ENCODE measurements at places on chromosomes 2 and 18.

DNA sequence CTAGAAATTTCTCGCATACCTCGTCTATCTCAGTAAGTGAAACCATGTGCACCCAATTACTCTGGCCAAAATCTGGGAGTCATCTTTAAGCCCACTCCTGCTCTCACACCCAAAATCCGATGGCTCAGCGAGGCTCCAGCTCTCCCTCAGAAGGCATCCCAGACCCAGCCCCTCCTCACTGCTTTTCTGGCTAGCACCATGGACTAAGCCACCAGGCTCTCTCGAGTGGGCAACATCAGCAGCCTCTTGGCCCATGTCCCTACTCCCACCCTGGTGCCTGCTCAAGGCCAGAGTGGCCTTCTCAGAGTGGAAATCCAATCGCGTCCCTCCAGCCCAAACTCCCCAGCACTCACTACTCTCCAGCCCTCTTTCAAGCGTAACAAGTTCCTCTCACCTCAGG lies 27.2 kb downstream of the TNS1 start:
- peaks cover 20% of the 10 kb centered on the region for H3K27me3 ChIP-seq
- peaks cover 15% of the 10 kb centered on the region for H3K4me1 ChIP-seq
- no peak for DNase-seq

DNA sequence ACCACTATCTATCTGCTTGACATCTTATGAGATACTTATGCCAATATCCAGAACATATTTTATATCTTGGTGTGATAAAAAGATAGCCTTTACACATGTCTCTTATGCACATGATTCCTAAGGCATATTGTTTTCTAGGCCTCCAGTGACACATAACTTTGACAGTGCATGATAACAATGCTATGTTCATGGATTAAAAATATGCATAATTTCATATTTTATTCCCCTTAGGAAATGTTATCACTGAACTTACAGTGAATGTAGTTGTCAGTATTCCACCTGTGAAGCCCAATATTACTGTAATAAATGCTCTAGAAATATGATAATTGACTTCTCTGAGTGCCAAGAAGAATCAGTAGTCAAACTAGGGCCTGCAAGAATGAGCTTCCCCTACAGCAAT lies 532.3 kb downstream of the SPAG16 start:
- no peaks in the 10 kb centered on the region for H3K27me3 ChIP-seq
- H3K4me3 ChIP-seq = no peak overlapping the region
- DNase-seq = no peak
- H3K36me3 ChIP-seq = no peaks in the 10 kb centered on the region

DNA sequence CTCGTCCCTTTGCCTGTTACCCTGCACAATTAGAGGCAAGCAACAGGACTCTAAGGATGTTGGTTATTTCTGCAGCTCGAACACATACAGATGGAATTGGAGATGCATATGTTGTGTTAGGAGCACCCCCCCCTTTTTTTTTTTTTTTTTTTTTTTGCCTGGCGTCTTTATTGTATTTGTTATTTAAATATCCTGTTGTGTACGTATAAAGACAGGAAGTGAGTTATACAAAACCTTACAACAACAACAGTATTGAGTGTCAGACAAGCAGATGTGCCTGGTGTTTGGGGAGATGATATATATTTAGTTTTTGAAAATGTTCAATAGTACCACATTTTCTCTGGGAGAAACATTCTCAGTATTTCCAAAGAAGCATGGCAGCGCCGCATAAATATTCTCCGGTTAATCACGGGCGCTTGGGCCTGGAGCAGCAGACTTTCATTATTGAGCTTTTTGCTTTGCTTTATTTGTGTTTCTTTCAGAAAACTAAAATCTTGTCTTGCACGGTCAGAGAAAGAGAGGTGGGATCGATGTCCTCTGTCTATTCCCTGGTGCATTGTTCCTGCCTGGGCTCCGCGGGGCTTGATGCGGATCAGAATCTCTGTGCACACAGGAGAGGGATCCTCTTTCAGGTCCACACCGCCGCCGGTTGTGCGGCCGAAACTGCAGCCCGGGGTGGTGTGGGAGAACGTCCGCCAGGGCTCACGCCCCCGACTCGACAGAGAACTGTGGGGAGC lies 23.2 kb upstream of the ZNF516 start:
- peak overlapping the region; percentile 69 for H3K4me3 ChIP-seq
- H3K27me3 ChIP-seq = peaks cover 4% of the 10 kb centered on the region
- peaks cover 40% of the 10 kb centered on the region for H3K4me1 ChIP-seq
- H3K27ac ChIP-seq = peak overlapping the region; percentile 75
- no peaks in the 10 kb centered on the region for H3K36me3 ChIP-seq
- peak; percentile 74 for DNase-seq

GRCh38 chr2:133885847-133886246 lies 317.6 kb upstream of the NCKAP5 start:
- no peak overlapping the region for H3K27ac ChIP-seq
- no peak for DNase-seq
- H3K27me3 ChIP-seq = no peaks in the 10 kb centered on the region

GRCh38 chr18:35192415-35192814 lies 48.4 kb upstream of the ZNF397 start:
- no peak overlapping the region for H3K27ac ChIP-seq
- peaks cover 49% of the 10 kb centered on the region for H3K4me1 ChIP-seq
- no peaks in the 10 kb centered on the region for H3K36me3 ChIP-seq
- no peak overlapping the region for H3K4me3 ChIP-seq
- no peak for DNase-seq

DNA sequence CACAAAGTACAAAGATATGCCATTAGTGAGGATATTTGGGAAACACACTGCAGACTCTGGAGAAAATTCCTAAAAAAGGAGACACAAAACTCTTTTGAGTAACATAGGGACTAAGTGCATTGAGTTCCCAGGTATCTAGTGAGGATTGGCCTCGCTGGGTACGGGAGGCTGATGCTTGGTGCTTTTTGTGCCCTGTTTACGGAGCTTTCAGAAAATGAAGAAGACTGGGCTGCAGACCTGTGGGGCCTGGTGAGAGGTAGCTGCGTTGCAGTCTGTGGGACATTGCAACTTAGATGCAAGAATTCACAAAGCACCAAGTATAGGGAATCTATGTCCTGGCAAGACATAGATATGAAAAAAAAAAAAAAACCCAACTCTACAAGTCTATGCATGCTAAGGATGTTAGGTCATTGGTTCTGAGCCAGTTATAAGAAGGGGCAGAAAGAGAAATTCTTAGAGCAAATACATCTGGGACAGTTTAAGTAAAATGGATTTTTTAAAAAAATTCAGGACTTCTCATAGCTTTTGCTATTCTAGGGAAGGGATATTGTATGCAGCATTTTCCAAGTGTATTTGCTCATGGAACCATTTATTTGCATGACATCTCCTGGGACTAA lies 156.0 kb downstream of the SLC4A3 start:
- DNase-seq = no peak
- no peak overlapping the region for H3K27ac ChIP-seq
- no peaks in the 10 kb centered on the region for H3K36me3 ChIP-seq
- H3K4me1 ChIP-seq = no peaks in the 10 kb centered on the region
- H3K27me3 ChIP-seq = no peaks in the 10 kb centered on the region

- no peaks in the 10 kb centered on the region for H3K4me1 ChIP-seq
- H3K4me3 ChIP-seq = no peak overlapping the region
- DNase-seq = no peak
- H3K27me3 ChIP-seq = no peaks in the 10 kb centered on the region
Observed at GRCh38 chr2:1567556-1568344, 154.5 kb downstream of the TPO start.

- H3K4me1 ChIP-seq = no peaks in the 10 kb centered on the region
- H3K27ac ChIP-seq = no peak overlapping the region
- H3K27me3 ChIP-seq = no peaks in the 10 kb centered on the region
- H3K36me3 ChIP-seq = no peaks in the 10 kb centered on the region
- H3K4me3 ChIP-seq = no peak overlapping the region
- peak; percentile 42 for DNase-seq
Observed at GRCh38 chr2:172995323-172996244, 80.1 kb upstream of the MAP3K20 start.

GRCh38 chr2:205903549-205904129 lies 182.3 kb downstream of the INO80D start:
- H3K27me3 ChIP-seq = no peaks in the 10 kb centered on the region
- DNase-seq = peak; percentile 79
- no peak overlapping the region for H3K4me3 ChIP-seq
- no peaks in the 10 kb centered on the region for H3K4me1 ChIP-seq

- no peak for DNase-seq
- H3K4me3 ChIP-seq = no peak overlapping the region
- no peaks in the 10 kb centered on the region for H3K4me1 ChIP-seq
- no peaks in the 10 kb centered on the region for H3K36me3 ChIP-seq
- no peaks in the 10 kb centered on the region for H3K27me3 ChIP-seq
- no peak overlapping the region for H3K27ac ChIP-seq
Observed at GRCh38 chr18:76251691-76252090, 243.4 kb downstream of the ZNF516 start.

GRCh38 chr2:223855426-223855825 lies 18.0 kb upstream of the AP1S3 start:
- H3K36me3 ChIP-seq = no peaks in the 10 kb centered on the region
- H3K27ac ChIP-seq = no peak overlapping the region
- no peak overlapping the region for H3K4me3 ChIP-seq
- DNase-seq = no peak

GRCh38 chr2:45137966-45138695 lies 128.9 kb upstream of the SIX2 start:
- H3K36me3 ChIP-seq = no peaks in the 10 kb centered on the region
- H3K4me3 ChIP-seq = no peak overlapping the region
- H3K27me3 ChIP-seq = no peaks in the 10 kb centered on the region
- H3K4me1 ChIP-seq = peaks cover 6% of the 10 kb centered on the region
- H3K27ac ChIP-seq = no peak overlapping the region

- no peaks in the 10 kb centered on the region for H3K36me3 ChIP-seq
- H3K27ac ChIP-seq = no peak overlapping the region
- no peak for DNase-seq
- peaks cover 37% of the 10 kb centered on the region for H3K4me1 ChIP-seq
- no peaks in the 10 kb centered on the region for H3K27me3 ChIP-seq
- no peak overlapping the region for H3K4me3 ChIP-seq
Observed at GRCh38 chr2:62743506-62743905, 38.0 kb downstream of the EHBP1 start.

GRCh38 chr18:5930789-5931188 lies 35.5 kb upstream of the TMEM200C start:
- H3K27ac ChIP-seq = no peak overlapping the region
- H3K4me1 ChIP-seq = no peaks in the 10 kb centered on the region
- no peak for DNase-seq
- no peaks in the 10 kb centered on the region for H3K27me3 ChIP-seq
- H3K36me3 ChIP-seq = no peaks in the 10 kb centered on the region

DNA sequence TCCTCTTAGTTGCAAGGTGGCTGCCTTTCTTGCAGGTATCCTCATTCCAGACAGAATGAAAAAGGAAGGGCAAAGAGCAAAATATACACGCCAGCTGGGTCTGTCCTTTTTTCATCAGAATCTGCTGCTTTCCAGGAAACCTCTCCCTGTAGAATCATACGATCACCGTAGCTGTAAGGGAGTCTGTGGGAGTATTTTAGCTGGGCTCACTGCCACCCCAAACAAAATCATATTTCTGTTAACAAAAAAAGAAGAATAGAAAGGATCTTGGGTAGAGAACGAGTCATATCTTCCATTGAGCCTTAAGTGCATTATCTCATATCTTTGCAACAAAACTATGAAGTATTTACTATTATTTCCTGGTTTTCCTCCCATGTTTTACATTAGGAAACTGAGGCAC lies 15.0 kb upstream of the TANC1 start:
- no peak for DNase-seq
- no peaks in the 10 kb centered on the region for H3K36me3 ChIP-seq
- H3K4me1 ChIP-seq = no peaks in the 10 kb centered on the region
- H3K27me3 ChIP-seq = no peaks in the 10 kb centered on the region

DNA sequence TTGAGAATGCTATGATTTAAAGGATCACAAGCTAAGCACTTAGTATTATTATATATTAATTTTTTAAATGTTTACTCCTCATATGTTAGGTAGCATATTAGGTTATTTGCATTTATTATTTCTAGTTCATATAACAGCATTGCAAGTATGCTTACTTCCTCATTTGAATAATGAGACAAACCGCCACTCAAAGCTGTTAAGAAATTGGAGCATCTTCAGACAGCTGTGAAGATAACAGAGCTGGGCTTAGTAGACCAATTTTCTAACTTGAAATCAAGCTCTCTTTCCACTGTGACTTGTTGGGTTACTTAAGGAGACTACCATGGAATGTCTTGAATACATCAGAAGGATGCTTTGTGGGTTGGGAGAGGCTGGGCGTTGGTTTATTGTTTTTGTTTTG lies 139.3 kb downstream of the ASXL3 start:
- no peak for DNase-seq
- no peaks in the 10 kb centered on the region for H3K36me3 ChIP-seq
- no peaks in the 10 kb centered on the region for H3K4me1 ChIP-seq
- H3K4me3 ChIP-seq = no peak overlapping the region
- H3K27ac ChIP-seq = no peak overlapping the region

DNA sequence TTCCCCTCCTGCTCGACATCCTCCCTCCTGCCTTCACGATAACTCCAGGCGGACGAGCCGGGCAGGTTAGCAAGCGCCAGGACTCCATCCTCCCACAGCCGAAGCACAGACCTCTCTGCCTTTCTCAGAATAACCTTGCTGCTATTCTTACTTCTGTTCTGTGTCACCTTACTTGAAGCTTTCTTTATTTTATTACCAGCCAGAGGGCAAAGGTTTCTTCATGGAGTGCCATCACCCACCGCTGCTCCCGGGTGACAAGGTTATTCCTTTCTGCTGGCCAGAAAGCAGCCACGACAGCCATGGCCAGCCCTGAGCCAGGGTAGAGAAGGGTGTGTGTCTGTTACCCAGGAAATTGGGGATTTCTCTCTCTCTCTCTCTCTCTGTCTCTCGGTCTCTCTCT lies 227.1 kb downstream of the ANAPC1 start:
- no peak overlapping the region for H3K4me3 ChIP-seq
- no peaks in the 10 kb centered on the region for H3K36me3 ChIP-seq
- no peaks in the 10 kb centered on the region for H3K27me3 ChIP-seq
- no peak overlapping the region for H3K27ac ChIP-seq
- H3K4me1 ChIP-seq = no peaks in the 10 kb centered on the region
- no peak for DNase-seq

GRCh38 chr2:170052151-170052550 lies 125.8 kb upstream of the MYO3B start:
- H3K4me1 ChIP-seq = peaks cover 11% of the 10 kb centered on the region
- H3K4me3 ChIP-seq = no peak overlapping the region
- no peaks in the 10 kb centered on the region for H3K36me3 ChIP-seq
- H3K27me3 ChIP-seq = no peaks in the 10 kb centered on the region
- no peak for DNase-seq
- no peak overlapping the region for H3K27ac ChIP-seq

- DNase-seq = no peak
- no peak overlapping the region for H3K4me3 ChIP-seq
- H3K4me1 ChIP-seq = no peaks in the 10 kb centered on the region
- H3K36me3 ChIP-seq = peaks cover 26% of the 10 kb centered on the region
- no peaks in the 10 kb centered on the region for H3K27me3 ChIP-seq
- H3K27ac ChIP-seq = peak overlapping the region; percentile 68
Observed at GRCh38 chr2:200466425-200467418, 43.1 kb downstream of the KCTD18 start.

GRCh38 chr18:13511961-13512577 lies 214.3 kb downstream of the FAM210A start:
- H3K36me3 ChIP-seq = no peaks in the 10 kb centered on the region
- no peaks in the 10 kb centered on the region for H3K27me3 ChIP-seq
- H3K27ac ChIP-seq = no peak overlapping the region
- no peak for DNase-seq

- no peaks in the 10 kb centered on the region for H3K36me3 ChIP-seq
- DNase-seq = peak; percentile 41
- H3K27ac ChIP-seq = no peak overlapping the region
- no peaks in the 10 kb centered on the region for H3K27me3 ChIP-seq
- no peak overlapping the region for H3K4me3 ChIP-seq
Observed at GRCh38 chr2:46878886-46879285, 36.7 kb downstream of the MCFD2 start.
